Neural progenitor cell (in vitro differentiated cells): ENCODE measurements at places on chromosomes 4 and X.
A peak's percentile ranks its signal among the peaks of the same experiment; 100 is the strongest.

DNA sequence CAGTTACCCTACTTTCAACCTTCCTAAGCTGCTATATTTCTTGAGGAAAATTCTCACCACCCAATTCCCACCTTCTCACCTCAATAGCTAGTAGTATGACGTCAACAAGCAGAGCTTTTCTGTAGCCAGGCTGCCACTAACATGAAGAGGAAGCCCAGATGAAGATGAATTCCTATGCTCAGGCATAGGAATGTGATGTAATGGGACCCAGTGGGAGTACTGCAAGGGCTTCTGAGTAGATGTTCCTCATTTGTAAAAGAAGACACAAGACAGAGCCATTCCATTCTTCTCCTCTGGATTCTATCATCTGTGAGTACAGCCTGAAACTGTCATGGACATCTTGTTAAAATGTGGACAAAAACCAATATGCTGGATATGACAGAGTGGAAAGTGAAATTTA, 81.6 kb upstream of the KLF3 start:
- DNase-seq, result no peak

DNA sequence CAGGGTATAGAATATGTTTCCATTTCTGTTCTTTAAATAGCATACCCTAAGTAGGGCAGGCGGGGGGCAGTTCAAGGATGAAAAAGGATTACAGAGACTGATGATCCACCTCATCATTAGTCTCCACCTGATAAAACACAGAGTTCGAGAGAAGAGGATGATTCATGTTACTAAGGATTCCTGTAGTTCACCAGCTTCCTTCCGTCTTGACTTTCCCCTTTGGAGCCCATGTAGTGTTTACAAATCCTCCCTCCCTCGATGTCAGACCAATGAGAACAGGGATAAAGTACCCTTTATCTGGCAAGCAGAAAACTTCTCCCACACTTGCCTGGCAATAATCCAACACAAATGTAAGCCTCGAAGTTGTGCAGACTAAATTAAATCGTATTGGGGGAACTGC, 526.3 kb upstream of the FAM241A start:
- DNase-seq, result no peak

GRCh38 chr4:11297627-11298026, 131.1 kb downstream of the HS3ST1 start:
- DNase-seq, result no peak

GRCh38 chr4:68272380-68272779, 26.9 kb upstream of the TMPRSS11B start:
- no peak for DNase-seq

DNA sequence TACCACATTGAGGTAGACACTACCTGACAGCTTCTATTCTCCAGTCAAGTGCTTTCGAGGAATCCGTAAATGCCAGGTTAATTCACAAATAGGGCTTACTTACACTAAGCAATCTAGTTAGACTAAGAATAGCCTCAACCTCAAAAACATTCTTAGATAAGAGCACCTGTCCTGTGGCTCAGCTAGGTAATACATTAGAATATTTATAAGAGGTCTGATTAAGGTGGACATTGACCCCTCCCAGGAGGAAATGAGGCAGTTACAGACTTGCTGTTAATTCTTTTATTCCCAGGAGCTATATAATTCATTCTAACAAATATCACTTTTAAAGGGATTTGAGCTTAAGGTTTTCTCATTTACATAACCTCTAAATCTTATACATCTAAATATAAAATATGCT, 758.1 kb downstream of the GRID2 start:
- DNase-seq, result no peak

DNA sequence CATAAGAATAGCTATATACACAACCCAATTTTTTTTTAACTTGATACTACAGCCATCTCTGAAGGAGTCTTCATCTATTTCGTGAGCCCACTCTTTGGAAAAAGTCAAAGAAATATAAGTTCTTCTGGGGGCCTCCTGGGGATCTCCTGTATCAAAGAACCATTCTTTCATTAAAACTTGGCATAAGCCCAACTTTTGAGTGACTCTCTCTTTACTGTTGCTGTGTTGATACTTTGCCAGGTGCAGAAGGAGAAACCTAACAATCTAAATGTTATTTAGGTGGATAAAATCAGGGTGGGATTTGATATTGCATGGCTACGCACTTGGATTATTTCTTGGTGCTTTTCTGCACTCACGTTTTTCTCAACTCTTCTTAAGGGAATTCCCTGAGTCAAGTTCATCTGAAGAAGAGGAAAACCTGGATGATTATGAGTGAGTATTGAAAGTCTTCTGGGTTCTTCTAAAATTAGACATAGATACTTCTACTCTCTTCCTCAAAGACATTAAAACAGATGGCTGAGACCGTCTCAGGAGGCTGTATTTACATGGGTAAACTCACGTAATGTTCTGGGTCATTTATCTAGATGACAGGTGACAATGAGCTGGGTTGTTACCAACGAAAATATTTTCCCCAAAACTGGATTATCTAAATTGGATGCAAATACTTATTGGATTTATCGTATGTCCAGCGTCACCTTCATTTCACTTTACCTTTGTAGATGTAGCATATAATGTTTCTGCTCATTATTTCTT, 25.2 kb downstream of the BMX start:
- DNase-seq, result no peak

- no peak for DNase-seq
Measured at GRCh38 chr4:169098532-169098931, 88.5 kb upstream of the CBR4 start.

DNA sequence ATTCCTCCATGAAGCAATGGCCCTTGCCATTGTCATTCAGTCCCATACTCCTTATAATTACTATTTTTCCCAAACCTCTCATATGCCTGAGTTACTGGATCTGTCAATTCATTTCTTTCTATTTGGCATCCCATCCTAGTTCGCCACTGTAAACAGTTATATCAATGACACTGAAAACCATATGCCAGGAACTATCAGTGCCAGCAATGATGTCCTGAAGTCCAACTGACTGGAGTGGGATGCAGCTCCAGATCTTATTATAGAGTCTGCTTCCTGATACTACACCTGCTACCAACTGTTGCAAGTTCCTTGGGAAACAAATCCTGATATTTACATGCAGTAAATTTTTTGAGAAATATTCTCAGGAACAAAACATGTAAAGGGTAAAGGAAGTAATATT, 27.0 kb upstream of the BANK1 start:
- DNase-seq, result no peak

- peak; percentile 20 for DNase-seq
Measured at GRCh38 chr4:13599159-13599558, 28.4 kb downstream of the BOD1L1 start.

GRCh38 chrX:68895341-68895755, 66.5 kb downstream of the EFNB1 start:
- no peak for DNase-seq

DNA sequence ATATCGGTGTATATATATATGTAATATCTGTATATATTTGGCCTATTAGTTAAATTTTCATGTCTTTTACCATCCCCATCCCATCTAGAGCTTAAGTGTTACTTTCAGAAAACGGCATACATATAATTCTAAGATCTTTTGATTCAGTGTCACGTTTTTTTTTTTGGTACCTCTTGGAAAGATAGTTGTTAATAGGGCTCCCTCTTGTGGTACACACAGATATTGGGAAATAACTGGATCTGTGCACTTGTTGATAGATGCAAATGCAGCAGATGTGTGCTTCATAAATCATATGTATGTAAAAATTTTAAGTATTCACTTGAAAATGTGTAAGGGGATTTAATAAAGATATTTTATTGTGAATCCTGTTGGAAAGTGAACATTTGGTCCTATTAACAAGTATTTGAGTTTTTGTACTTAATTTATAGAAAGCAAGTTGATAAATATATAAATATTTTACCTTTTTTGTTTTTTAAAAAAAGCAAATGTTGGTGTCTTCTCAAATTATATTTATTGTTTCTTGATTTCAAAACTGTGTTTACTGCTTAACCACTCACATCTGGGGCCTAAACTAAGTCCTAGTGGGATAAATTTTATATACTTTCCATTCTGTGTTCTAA, 74.7 kb downstream of the PAQR3 start:
- DNase-seq, result peak; percentile 70
